Activated CD8-positive, alpha-beta memory T cell treated with anti-CD3 and anti-CD28 coated beads, Interleukin-2, amount 10 ng/mL, durations not matched to agents 7 days and 5 days (primary cell): ENCODE measurements at places on chromosomes 5 and 9.

GRCh38 chr9:92659601-92660000 is 10.3 kb downstream of the IPPK start:
- no peak for DNase-seq

DNA sequence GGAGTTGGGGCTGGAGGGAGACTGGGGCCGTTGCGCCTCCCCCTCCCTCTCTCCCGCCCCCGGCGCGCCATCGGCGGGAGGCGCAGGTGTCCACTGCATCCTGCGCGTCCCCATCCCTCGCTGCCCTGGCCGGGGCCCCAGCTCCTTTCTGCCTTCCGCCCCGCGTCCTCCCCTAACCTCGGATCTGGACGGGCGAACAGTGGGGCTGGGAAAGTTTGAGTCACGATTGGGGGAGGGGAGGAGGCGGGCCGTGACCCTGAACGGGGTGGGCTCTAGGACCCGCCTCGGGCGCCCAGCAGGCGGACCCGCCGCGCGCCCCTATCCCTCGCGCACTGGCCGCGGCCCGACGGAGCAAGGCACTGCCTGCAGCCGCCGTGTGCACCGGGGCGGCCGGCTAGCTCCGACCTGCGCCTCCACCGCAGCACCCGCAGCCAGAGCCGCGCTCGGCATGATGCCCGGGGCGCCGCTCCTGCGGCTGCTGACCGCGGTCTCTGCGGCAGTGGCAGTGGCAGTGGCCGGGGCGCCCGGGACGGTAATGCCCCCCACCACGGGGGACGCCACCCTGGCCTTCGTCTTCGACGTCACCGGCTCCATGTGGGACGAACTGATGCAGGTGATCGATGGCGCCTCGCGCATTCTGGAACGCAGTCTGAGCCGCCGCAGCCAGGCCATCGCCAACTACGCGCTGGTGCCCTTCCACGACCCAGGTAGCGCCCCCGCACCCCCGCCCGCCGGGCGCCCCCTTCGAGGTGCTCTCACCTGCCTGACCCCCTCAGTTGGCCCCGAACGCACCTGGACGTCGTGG is at the start of gene HMCN2:
TSS of gene HMCN2 (plus strand) at position 330 of the 805 bp plus-strand sequence. CDS start at position 449, 119 bp downstream.
- DNase-seq: no peak

DNA sequence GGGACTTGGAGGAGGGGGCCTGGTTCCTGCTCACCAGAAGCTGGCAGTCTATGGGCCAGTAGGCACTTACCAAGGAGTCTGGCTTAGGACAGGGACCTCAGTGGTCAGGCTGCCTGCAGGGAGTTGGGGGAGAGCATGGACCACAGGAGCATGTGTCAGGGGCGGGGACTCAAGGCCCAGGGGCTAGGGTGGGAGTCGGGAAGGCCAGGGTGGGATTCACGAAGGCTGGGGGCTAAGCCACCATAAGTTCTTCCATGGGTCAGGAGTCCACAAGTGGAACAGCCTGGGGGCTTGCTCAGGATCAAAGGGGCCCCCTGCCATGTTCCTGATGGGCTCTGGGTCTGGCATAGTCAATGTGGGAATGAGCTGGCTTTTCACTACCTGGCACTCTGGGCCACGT is 11.5 kb upstream of the SLC25A48 start:
- DNase-seq: no peak

DNA sequence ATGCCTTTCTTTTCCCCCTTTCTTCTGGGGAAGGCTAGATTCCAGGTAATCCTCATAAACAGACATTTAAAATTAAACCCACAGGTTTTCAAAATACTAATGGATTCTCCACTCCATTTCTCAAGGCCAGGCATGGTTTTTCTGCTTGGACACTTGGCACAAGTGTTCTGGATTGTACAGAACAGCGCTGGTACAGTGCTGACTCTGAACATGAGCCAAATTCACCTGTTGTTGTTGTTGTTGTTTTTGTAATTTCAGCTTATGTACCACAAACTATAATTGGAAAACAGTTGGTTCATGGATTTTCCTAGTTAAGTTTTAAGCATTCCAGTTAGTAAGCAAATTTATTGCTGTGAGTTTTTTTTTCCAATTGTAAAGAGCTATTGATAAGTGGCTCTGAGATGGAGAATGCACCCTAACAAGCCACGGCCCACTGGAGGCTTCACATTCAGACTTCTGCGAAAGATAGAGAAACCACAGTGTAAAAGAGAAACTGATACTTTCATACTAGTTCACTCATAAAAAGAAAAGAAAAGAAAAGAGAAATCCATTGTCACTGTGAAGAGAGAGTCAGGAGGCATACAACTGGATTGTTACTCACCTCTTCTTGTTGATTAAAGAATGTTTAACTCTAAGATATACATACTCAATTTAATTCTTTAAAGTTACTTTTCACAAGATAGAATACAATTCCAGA is 16.2 kb upstream of the ITGA1 start:
- peak; percentile 81 for DNase-seq

GRCh38 chr9:97970165-97970564 is 13.0 kb upstream of the ANP32B start:
- DNase-seq: no peak

DNA sequence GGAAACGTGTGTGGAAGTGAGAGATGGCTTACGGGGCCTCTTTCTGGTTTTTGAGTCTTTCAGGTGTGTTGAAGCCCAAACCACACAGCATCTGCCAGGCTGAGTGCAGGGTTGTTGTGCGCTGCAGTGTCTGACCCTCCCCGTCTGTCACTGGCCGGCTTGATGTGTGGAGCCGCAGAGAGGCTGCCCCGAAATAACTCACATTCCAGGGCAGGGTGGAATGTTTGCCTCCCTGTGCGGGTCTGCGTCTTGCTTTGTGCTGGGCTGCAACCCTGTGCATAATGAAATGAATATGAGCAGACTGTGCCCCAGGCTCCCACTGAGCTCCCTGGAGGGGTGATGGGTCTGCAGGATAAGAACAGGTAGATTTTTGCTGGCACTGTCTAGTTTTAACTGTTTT is 9.9 kb upstream of the PLEKHG4B start:
- DNase-seq: no peak

GRCh38 chr9:80382211-80382891 is 810.6 kb downstream of the TLE4 start:
- no peak for DNase-seq

GRCh38 chr9:82234160-82234943 is 245.8 kb downstream of the SPATA31D1 start:
- DNase-seq: no peak

DNA sequence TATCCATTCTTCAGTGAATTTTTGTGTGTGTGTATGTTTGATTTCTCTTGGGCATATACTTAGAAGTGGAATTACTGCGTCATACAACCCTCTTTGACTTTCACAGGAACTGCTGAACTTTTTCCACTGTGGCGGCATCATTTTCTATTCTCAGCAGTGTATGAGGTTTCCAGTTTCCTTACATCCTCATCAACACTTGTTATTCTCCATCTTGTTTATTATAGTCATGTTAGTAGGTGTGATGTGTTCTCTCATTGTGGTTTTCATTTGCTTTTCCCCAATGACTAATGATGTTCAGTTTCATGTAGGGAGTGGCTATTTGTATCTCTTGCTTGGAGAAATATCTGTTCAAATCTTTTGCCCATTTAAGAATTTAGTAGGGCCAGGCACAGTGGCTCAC is 2.6 kb downstream of the ZNF79 start:
- DNase-seq: peak; percentile 66

- no peak for DNase-seq
Measured at GRCh38 chr5:172412724-172413286, 41.5 kb downstream of the SH3PXD2B start.

DNA sequence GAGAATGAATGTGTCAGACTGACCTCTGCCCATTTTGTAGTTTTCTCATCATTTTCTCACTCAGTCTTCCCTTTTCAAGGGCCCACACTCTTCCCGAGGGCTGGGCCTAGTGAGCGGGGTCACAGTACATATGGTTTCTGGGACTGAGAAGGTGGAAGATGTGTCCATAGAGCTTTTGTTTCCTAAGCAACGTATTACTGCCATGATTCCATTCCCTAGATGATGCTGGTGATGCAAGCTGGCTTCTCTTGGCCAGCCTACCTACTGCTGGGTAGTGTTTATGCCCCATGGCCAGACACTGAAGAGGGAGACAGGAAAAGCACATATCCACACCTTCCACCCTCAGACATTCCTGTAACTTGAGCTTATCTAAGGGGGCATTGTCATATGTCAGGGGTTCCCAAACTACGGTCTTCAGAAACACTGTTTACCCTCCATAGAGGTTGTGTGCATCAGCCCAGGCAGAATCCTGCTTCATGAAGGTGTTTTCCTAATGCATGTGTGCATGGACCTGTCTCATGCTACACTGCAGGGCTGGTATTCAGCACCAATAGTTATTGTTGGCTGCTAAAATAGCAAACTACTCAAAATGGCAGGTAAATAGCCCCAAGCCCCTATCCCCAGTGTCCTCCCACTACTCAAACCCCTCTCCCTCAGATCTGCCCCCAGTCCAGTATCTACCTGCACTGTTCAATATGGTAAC is 9.5 kb downstream of the IRF1 start:
- no peak for DNase-seq

GRCh38 chr5:133938929-133939328 is 29.5 kb downstream of the C5orf15 start:
- DNase-seq: no peak

- no peak for DNase-seq
Measured at GRCh38 chr9:136543280-136543679, 2.6 kb downstream of the NOTCH1 start.

DNA sequence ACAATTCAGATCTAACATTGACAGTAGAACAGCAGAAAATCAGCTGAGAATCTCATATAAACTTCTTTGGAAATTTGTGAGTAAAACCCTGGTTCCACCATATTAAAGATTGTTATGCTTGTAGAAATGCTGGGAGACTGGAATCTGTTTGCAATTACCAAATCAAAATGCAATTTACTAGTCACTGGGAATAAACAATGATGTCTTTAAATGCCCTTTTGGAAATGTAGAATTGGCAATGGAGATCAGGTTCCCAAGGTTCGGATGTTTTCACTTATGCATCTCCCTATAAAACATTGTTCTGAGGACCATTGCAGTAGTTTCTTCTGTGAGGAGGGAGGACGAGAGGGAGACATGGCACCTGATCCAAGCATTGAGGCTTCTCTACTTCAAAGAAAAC is 384.4 kb downstream of the TMEM167A start:
- DNase-seq: no peak

DNA sequence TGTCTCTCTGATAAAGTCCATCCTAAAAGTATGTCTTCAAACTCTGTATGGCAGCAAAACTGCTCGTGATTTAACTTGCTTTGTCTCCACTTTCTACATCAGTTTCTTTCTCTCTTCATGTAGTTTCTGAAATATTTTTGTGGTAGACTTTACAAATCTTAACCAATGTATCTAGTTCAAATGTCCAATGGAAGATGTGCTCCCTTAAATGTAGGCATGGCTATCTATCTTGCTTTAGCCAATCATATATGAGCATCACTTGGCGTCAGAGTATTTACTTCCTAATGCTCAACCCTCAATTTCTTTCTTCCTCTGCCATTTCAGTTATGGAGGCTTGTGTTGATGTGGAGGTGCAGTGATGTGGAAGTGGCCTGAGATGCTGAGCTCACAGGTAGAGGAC is 206.1 kb upstream of the ZNF608 start:
- no peak for DNase-seq

DNA sequence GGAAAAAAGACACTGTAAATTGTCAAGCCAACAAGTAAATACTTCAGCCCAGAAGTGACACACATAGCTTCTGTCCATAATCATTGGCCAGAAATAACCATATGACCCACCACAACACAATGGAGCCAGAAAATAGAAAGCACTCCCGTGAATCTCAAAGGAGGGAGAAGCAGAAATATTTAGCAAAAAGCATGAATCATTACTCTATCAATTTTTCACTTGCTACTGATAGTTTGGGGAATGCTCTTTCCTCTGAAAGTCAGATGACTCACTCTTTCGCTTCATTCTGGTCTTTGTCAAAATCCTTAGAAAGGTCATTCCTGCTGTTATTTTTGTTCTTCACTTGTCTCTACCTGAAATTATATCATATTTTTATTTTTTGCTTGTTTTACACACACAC is 312.6 kb downstream of the TMEM232 start:
- no peak for DNase-seq

DNA sequence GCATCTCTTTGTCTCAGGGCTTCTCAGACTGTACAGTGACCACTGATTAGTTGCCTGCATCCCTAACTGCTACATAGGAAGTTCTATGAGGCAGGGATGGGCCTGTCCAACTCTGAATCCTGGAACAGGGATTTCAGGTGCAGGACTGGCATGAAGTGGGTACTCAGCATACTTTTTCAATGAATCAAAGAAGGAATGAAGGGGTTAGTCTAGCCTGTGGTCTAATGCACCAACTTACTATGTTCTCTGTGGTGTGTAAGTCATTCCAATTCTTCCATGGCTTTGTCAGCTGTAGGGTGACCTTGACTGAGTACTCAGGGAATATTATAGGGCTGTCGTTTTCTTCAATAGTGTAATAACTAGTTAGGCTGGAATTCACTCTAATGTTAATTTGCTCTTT is 8.3 kb downstream of the COL15A1 start:
- no peak for DNase-seq

- DNase-seq: no peak
Measured at GRCh38 chr9:135792268-135793128, 90.5 kb downstream of the KCNT1 start.

DNA sequence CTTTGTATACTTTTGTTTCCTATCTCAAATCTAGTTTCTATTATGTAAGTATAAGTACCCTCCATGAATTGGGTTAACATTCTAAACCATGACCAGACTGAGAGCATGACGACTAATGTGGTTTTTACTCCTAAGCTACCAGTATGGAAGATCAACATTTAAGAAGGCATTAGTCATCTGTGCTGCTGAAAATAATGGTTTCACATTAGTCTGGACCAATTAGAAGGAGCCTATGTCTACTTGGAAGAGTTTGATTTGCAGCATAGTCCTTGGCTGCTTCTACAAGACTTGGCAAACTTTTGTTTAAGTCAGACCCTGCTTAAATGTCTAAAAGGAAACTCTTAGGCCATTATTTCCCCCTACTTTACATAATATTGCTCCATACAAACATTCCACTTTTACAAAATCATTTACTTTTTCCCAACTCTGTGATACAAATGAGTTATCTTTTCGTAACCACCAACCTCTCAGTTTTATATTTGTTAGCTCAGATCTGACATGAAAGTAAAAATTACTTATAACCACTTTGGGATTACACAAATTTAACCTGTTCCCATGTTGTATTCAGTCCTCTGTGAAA is 186.7 kb downstream of the COMMD10 start:
- DNase-seq: no peak

DNA sequence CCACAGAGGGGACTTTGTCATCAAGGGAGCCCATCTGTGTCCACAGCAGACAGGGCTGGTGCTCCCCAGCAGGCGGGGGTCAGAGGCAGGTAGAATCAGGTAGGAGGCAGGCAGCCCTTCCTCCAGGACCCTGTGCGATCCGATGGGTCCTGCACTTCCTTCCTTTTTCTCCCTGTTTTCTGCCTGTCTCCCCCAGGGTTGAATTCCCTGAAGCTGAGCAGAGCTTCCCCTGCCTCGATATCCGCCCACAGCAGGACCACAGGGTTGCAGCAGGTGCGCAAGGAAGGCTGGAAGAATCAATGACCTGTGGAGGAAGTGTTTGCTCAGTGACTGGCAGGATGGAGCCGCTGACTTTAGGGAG is 69.2 kb downstream of the MRPL36 start:
- DNase-seq: no peak

GRCh38 chr5:66329078-66329477 is 185.0 kb downstream of the SREK1 start:
- DNase-seq: no peak
